ENCODE measurements at places on chromosomes 4 and X.

- peak; percentile 41 for DNase-seq
Observed at GRCh38 chr4:37453281-37453998, 208.9 kb downstream of the NWD2 start.

DNA sequence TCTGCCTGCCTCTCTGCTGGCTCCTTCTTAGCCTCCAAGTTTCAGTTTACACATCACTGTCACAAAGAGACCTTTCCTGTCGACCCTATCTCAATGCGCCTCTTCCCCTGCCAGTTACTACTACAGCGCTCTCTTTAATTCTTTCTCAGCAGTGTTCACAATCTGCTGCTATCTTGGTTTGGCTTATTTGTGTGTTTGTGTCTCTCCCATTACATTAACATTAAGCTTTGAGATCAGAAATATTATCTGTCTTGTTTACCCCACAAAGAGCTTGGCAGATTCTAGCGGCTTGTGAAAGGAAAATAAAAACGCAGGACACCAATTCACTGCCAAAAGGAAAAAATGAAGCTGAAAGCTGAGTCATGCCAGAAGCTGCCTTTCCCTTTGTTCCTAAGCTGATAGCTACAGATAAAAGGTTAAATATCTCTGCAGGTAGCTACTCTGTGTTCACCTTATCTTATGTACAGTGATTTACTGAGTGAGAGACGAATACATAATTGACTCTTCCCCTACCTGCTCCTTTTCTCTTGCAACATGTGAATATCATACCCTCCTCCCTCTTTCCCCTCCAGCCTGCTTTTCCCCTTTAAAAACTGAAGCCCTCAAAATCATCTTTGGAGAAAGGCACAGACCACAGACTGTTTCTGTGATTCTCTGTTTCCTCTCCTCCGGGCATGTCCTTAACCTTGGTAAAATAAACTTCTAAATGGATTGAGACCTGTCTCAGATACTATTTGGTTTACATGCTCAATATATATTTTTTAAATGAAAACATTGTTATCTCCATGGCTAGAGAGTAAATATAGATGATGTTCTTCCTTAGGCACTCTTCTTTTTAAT, 19.3 kb upstream of the SLC9A7 start:
- no peak for DNase-seq

- DNase-seq = no peak
Observed at GRCh38 chrX:153407736-153408135, 3.5 kb upstream of the ZFP92 start.

- DNase-seq = no peak
Observed at GRCh38 chr4:55397520-55398321, 2.0 kb downstream of the TMEM165 start.

DNA sequence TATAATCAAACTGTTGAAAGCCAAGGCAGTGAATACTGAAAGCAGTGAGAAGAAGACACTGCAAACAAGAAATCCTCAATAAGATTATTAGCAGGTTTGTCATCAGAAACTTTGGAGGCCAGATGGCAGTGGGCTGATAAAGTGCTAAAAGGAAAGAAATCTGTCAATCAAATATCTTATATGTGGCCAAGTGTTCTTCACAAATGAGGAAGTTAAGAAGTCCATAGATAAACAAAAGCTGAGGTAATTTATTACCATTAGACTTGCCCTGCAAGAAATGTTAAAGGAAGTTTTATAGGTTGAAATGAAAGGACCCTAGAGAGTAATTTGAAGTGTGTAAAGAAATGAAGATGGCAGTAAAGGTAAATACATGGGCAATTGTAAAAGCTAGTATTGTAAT, 586.6 kb downstream of the RAPGEF2 start:
- DNase-seq = no peak
